Activated CD8-positive, alpha-beta memory T cell treated with anti-CD3 and anti-CD28 coated beads for 4 hours (primary cell): ENCODE measurements at places on chromosomes 5 and 9.

DNA sequence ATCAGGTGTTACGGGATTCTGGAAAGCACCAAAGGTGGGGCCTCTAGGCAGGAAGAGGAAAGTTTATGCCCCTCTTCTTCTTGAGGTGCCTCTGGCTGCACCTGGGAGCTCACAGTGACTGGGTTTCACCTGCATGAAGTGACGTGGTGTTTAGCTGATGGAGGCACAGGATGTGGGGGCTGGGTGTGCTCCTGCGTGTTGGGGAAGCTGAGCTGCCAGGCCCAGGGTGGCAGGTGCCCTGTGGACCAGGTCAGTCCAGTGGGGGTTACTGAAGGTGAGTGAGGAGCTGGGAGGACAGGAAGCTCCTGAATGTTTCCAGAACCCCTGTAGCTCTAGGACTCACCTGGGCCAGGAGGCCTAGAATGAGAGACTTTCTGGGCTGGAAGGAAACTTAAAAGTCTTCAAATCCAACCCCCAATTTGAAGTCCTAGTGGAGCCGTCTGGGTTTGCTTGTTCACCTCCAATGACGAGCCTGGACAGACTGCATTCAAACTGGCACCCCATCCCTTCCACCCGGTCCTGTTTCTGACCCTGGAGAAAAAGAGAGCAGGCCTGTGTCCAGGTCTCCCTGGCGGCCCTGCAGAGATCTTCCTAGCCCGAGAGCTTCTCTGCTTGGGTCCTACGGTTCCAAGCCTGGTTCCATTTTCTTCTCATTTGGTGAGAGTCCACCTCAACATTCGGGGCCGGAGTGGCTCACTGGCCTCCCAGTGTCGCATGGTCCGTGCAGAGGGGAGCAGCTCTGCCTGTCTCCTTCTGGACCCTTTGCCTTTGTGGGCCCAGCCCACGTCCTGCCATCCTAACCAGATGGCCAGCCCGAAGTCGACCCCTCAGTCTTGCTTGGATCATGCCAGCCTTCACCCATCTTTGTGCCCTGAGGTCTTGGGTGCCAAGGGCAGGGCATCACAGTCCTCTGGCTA, 22.3 kb downstream of the TRAF1 start:
- DNase-seq: no peak

DNA sequence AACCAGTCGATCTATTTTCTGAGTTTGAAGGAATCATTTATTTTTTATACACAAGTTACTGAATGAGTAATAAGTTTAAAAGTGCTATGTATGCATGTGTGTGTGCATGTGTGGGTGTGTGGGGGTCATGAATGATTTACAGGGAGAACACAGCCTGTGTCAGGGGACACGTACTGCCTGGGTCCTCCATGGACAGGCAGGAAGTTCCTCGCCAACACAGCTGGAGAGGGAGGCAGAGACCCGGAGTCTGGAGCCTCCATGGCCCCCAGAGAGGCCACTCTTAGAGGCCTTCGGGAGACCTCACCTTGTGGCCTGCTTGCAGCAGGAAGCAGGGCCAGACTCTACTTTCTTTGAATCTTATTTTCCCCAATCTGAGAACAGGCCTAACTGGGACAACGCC, 144.7 kb downstream of the GABBR2 start:
- no peak for DNase-seq

DNA sequence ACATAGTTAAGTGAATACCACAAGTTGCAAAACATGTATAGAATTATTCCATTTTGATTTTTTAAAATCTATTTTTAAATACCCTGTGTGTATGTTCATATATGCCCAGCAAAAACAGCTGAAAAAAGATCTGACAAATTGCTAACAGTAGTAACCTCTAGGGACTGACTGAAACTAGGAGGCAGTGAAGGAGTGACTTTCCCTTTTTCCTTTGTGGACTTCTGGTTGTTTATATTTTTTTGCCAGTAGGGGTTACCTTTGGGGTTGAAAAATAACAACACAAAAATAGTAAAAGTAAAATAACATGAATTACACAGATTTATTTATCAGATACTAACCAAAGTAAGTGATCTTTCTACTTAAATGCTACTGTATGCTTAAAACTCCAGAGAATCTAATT, 2.9 kb downstream of the MEGF9 start:
- no peak for DNase-seq

DNA sequence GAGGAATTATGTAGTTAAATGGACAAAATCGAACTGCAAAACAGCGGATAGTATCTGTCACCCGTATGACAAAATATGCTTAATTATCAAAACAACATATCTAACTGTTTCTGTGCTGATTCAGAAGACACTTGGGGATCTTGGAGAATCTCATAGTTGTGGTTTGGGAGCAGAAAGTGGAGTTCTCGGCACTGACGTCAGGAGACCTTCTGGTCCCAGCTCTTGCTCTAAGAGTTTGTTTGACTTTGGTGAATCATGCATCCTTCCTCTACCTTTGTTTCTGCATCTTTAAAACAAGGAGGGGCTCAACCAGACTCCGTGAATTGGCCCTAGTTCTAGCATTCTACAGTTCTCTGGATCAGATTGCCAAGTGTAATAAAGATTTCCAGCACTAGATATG, 37.0 kb upstream of the TAF1L start:
- DNase-seq: no peak

DNA sequence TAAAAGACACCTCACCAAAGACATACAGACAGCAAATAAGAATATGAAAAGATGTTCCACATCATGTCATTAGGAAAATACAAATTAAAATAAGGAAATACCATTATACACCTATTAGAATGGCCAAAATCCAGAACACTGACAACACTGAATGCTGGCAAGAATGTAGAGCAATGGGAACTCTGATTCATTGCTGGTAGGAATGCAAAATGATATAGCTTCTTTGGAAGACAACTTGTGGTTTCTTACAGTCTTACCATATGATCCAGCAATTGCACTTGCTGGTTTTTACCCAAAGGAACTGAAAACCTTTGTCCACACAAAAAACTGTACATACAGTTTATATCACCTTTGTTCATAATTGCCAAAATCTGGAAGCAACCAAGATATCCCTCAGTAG, 6.5 kb downstream of the TMEM161B start:
- DNase-seq: no peak

DNA sequence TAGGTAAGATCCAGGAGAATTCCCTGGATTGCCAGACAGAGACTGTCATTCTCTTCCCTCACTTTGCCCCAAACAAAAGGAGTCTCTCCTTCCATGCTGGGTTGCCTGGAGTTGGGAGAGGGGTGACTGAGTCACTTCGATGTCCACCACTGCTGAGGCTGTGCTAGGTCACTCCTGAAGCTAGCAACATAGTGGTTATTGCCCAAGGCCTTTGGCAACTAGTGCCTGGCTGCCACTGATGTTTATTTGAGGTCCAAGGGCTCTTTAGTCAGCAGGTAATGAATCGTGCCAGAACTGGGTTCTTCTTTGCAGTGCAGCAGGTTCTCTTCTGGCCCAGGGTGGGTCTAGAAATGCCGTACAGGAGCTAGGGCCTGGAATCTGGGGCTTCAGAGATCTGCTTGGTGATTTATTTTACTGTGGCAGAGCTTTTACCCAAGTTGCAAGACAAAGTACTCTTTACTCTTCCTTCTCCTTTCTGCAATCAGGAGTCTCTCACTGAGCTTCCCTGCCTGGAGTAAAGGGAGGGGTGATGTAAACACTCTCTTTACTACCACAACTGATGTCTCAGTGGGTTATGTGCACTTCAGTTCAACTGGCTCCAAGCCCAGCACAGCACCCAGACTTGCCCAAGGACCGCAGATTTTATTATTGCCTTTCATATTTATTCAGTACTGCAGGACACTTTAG, 155.7 kb upstream of the SH3GL2 start:
- no peak for DNase-seq

DNA sequence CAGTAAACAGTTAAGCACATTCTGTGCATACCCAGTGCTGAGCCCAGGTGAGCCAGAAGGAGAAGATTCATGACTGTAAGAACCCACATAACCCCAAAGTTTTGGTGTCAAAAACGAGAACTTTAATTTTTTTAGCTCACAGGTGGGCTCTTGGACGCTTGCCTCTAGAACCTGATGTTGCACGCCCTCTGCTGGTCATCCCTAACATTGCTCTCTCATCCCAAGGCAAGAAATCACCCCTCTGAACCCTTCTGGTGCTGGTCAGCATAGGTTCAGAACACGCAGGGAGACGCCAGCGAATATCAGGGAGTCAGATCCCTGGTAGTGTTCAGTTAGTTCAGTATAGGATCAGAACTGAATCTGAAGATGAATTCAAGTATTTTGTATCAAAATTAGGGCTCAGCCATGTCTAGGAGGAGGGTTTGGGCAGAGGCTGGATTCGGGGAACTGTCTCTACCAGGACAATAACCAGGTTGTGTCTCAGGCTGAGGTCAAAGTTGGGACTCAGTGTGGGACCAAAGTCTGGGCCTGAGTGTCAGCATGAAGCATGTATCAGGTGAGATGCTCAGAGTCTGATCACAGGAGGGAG, 4.1 kb upstream of the DNAJB5 start:
- no peak for DNase-seq

DNA sequence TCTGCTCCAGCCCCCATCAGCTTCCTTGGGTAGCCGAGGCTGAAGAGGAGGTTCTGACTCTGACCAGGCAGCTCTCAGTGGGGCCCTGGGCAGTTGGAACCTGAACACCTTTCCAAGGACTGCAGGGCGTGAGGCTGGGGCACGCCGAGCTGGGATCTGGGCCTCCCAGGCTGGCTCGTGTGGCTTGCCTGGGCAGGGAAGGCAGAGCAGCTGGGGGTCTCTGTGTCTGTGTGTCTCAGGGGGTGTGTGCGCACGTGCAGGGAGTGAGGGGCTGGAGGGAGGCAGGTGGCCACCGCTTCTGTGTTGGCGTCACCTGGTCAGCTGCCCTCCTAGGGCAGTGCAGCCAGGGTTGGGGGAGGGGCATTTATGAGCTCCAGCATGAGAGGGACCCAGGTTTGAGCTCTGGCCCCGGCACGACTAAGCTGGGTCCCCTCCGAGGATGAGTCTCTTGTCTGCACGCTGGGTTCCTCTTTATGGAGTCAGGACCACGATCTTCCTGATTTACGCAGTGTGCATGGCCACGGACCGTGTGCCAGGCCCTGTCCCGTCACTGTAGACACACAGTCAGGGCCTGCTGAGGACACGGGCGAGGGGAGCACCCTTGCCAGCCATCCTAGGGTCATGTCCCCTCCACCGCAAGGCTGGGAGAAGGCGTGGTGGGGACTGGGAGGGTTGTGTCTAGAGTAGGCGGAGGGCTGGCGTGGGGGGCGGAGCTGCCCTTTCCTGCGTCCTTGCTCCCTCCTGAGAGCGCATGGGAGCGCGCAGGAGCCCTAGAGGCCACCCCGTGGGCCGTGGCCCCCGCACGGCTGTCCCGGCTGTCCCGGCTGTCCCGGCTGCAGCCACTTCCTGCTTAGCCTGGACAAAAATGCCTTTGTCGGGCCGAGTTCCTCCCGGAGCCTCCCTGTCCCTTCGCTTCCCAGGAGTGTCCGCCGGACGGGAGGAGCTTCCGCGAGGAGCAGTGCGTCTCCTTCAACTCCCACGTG, 4.6 kb downstream of the ADAMTSL2 start:
- DNase-seq: no peak

GRCh38 chr5:151280443-151280842, 23.1 kb downstream of the SLC36A3 start:
- DNase-seq: no peak

GRCh38 chr9:22356985-22357384, 89.6 kb upstream of the DMRTA1 start:
- DNase-seq: no peak

DNA sequence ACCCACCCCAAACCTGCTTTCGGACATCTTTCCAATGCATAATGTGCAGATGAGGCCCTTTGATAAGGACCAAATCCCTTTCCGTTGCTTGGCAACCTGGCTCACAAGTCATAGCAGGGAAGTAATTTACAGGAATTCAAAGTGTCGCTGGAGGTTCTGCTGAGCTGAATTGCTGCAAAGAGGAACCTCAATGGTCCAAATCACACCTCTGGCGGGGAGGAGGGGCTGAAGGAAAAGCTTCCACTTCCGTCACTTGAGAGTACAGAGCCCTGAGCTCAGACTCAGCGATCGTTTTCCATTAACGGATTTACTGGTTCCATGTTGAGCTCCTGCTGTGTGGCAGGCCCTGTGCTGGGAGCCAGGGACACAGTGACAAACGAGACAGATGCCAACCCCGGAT, 99.3 kb downstream of the KCNIP1 start:
- no peak for DNase-seq

DNA sequence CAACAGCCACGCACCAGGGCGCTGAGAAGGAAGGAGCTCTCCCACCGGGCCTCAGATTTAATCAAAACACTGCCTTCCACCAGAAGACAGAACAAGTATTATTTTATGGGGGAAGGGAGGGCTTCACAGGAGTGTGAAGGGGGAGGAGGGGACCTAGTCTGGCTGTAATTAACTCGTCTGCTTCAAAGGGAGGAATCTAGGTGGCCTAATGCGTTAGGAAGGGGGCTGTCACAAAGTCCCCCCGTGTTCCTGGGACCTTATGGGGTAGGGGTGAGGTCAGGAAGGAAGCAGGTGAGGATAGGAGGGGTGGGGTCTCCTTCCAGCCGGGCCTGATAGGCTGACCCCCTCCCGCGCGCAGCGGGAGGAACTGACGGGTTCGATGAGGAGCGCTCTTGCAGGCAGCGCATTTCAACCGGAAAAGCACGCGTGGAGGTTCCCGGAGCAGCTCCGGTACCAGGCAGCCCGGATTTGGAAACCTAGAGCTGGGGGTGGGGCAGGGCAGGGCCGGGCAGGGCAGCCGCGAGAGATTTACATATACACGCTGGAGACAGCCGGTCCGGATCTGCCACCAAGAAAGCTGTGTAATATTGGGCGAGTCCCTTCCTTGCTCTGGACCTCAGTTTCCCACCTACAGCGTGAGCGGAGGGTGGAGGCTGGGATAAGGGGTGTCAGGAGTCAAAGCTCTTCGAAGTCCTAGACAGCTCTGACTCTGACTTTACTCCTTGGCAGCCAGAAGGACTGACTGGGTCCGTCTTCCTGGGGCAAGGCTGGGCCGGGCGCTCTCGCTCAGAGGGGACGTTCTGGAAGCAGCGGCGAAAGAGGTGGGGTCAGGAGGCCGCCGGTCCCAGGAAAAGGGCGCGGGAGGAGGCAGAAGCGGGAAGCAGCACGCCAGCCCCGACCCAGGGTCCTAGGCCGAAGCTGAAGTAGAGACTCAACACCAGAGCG, 1.8 kb downstream of the SHB start:
- no peak for DNase-seq

DNA sequence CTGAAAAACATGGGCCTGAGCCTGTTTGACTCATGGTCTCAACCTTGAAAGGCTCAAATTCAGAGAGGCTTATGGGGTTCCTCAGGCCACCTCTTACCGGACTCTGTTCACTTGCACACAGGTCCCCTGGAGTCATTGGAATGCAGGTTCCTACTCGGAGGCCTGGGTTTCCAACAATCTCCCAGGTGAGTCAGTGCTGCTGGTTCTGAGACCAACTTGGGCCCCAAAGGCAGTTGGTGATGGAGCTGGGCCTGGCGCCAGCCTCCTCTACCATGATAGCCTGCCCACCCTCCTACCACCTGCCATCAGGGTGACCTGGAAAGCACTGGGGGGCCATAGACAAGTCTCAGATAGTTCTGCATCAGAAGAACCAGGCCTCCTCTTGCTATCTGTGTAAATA, 188.4 kb downstream of the RGS3 start:
- DNase-seq: no peak
